A172 (cell line): ENCODE measurements at places on chromosomes 7 and 10. TPM values are rescaled to one million over a fixed set of nuclear protein-coding genes. Genes with fewer than 3 reads are reported as not detected.

DNA sequence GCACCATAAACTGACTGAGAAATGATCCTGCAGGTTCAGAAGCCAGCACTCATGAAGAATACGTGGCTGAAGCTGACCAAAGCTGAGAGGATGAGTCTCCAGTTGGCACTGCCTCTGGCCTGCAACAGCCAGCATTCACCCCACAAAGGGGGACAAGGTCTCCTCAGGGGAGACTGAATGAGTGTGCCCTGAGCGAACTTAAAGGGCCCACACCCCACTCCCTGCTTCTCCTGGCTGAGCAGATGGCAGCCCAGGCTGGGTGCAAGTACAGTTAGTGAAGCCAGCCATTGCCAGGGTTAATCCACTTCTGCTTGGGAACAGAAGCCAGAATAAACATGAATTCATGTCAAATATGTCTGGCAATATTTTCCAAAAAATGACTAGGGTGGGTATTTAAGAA is 98.1 kb downstream of the PPP1R17 start:
- DNase-seq: no peak

Gene TSPAN12
- total RNA-seq: 0.81 and 1.4 TPM in 2 replicates

- DNase-seq: no peak
Measured at GRCh38 chr7:100210805-100211204, 8.9 kb upstream of the PVRIG start.

Gene CCDC3
- 0.03 TPM in 1 of 2 replicates, not detected in the other for total RNA-seq

- no peak for DNase-seq
Measured at GRCh38 chr7:76057813-76058145, 9.9 kb downstream of the MDH2 start.
